ENCODE measurements at places on chromosomes 5 and 9.

- no peak for DNase-seq
Measured at GRCh38 chr9:124504530-124505005, 2.6 kb downstream of the NR5A1 start.

- no peak for DNase-seq
Measured at GRCh38 chr5:82679660-82680059, 397.5 kb downstream of the TMEM167A start.

- DNase-seq, result no peak
Measured at GRCh38 chr9:98866435-98867102, 59.1 kb downstream of the GALNT12 start.

DNA sequence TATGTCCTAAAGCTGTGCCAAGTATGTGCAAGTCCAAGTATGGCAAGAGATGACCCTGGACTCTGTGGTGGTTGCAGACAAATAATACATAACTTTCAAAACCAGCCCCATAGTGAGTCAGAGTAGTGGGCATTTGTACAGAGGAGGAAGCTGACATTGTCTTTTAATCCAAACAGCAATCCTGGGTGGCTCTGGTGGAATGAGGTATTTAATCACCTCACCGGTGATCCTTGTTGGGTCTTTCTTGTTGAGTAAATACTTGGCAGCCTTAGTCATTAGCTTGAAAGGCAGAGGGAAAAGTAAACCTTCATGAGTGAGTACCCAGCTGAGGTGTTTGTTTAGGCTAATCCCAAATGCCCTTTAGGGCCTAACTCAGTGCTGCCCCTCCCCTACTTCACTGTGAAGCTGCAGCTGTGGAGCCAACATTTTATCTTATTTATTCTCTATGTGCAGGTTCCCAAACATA is 148.7 kb upstream of the SLC12A2 start:
- DNase-seq, result no peak

DNA sequence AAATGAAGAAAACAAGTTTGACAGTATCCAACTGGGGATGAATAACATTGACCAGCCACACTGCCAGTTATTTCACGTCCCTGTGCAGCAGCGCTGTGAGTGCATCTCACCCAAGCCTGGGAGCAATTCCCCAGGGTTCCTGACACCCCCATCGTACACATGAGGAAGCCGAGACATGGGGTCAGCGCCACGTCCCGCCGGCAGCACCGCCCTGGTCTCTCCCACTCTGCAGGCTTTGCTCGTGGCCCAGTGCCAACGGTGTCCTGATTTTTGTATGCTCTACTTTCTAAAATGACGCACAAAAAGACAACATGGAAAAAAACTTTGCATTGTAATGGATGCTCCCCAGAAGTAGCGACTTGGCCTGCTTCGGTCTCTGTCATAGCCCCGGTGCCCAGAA is 14.3 kb downstream of the GTF3C5 start:
- no peak for DNase-seq

DNA sequence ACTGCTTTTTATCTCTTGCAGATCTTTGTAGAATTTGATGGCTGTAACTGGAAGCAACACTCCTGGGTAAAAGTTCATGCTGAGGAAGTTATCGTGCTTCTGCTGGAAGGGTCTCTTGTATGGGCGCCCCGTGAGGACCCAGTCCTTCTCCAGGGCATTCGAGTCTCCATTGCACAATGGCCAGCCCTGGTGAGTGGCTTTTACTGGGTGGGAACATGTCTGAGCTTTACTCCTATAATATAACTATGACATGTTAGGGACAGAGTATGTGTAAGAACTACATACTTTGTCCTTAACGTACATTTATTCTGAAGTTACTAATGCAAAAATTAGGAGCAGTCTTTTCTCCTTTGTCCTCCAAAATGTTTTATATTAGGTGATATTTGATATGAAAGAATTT is 20.2 kb downstream of the KDM3B start:
- no peak for DNase-seq

DNA sequence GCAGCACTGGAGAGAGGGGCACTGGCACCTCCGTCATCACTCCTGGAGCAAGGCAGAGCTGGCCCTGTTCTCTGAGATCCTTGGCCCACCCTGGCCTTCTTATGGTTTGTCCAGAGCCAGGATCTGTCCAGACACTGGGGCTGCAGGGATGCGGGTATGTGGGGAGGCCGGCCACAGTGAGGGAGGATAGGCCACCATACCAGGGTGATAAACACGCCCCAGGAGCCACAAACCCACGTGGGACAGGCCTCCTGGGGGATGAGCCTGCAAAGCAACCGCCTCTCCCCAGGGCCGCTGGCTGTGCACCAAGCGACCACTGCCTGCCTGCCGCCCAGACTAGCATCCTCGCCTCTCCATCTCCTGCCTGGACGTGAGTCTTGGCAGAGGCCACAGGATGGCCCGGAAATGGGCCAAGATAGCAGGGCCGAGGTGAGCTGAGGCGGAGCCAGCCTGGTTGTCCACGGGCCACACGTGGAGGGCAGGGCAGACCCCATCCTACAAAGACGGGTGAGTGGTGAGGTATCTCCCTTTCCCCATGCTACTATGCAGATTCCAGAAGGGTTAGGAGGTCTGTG is 4.5 kb downstream of the OBP2A start:
- DNase-seq, result no peak

- no peak for DNase-seq
Measured at GRCh38 chr9:137832191-137832700, 45.3 kb upstream of the CACNA1B start.

- no peak for DNase-seq
Measured at GRCh38 chr5:146662229-146662628, 146.2 kb upstream of the GPR151 start.

- no peak for DNase-seq
Measured at GRCh38 chr9:88661759-88662158, 126.8 kb downstream of the NXNL2 start.

DNA sequence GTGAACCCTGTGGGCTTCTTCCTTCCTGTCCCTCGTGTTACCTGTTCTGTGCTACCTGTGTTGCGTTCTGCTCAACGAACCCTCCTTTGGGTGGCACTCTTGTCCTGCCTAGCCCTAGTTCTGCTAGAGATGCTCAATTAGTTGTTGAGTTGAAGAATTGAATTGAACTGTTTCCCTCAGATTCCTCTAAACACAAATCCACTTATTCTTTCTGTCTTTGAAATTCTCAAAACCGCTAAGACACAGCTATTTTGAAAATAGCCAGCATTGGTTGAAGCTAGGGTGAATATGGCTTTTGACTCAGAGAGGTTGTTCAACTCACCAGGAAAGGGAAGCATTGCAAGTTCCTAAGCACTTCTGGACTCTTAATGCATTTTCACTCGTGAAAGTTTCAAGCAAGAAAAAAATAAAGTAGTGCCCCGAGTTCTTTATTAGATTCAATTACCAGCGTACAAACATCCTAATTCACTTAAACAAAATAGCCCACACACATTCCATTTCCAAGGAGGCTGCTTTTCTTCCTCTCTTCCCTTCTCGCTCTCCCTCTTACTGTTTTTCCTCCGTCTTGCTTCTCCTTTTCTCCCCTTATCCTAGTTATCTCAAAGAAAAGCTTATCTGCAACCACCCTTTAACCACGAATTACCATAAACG is 642 bp upstream of the ITGA1 start:
- peak; percentile 14 for DNase-seq

GRCh38 chr5:87572090-87572489 is 159.4 kb upstream of the CCNH start:
- DNase-seq, result no peak

- DNase-seq, result peak; percentile 28
Measured at GRCh38 chr5:145937432-145938250, 1.3 kb downstream of the SH3RF2 start.

DNA sequence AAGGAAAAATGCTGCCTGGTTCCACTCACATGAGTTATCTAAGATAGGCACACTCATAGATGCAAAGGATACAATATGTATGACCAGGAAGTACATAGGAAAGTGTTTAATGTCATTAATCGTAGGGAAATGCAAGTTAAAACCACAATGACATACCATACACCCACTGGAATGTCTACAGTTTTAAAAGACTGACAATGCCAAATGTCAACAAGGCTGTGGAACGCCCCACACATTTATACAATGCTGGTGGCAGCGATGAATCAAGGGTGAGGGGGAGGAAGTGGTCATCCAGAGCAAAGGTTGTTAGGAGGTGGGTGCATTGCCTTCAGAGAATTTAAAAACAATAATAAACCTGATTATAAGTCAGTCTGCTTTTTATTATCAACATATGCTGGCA is 437.8 kb downstream of the ARHGEF28 start:
- no peak for DNase-seq

GRCh38 chr9:104138243-104138868 is 44.2 kb downstream of the SMC2 start:
- DNase-seq, result no peak

DNA sequence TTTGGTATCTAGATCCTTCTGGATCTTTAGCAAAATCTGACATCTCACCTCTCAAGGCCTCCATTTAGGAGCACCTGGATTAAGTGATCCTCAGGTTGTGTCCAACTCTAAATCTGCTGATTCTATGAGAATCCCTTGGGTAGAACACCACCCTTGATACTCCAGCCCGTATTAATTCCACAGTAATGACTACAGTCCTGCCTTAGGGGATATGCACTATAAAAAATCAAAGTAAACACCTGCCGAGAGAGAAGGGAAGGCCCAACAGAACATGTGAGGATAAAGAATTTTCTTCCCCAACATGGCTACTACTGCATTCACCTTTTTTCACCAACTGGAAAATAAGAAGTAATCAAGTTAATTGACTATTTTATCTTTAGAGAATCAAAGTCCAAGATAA is 27.6 kb downstream of the DAP start:
- DNase-seq, result no peak

- DNase-seq, result no peak
Measured at GRCh38 chr5:54709096-54709495, 191.5 kb downstream of the SNX18 start.

- DNase-seq, result no peak
Measured at GRCh38 chr5:150139334-150139733, 16.3 kb downstream of the PDGFRB start.

GRCh38 chr9:81373294-81373693 is 316.1 kb downstream of the TLE1 start:
- no peak for DNase-seq

DNA sequence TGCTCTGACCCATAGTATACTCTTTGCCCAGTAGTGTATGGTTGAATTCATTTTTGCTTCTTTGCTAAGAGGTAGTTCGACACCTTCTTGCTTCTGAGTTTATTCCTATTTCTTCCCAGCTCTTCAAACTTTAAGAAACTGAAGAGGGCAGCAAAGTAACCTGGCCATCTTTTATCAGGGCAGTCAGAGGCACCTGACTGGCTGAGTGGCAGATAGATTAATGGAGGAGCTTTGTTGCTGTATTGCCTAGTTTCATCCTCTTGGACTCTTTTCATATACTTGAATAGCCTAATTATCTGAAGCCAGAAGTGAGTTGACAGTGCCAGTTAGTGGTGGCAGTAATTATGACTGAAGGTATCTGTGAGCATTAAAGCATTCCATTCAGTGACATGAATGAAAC is 82.5 kb downstream of the UHRF2 start:
- no peak for DNase-seq

GRCh38 chr5:43309637-43310036 is 3.6 kb downstream of the HMGCS1 start:
- no peak for DNase-seq

GRCh38 chr9:94167376-94167890 is 83.2 kb downstream of the PTPDC1 start:
- no peak for DNase-seq

DNA sequence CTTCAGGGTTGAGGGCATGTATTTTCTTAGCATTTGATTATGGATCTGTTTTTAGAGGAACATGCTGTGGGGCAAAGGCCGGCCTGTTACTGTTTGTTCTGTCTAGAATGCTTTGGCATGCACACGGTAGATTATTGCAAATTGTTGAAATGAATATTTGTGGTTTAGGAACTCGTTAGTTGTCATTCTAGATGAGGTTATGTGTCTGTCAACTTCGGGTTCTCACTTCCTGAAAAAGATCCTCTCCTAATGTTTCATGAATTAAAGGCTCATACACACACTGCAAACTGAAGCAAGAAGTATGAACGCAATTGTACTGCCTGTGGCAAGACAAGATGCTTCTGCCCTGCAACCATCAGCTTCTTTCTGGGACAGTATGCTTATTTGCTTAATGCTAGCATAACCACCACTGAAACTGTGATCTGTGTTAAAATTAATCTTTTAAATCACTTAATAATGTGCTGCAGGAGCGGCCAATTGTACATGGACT is 99.6 kb downstream of the BASP1 start:
- DNase-seq, result peak; percentile 50

Measured in GM10248 (cell line).